ENCODE measurements at places on chromosomes 5 and 9.
A peak's percentile ranks its signal among the peaks of the same experiment; 100 is the strongest.

DNA sequence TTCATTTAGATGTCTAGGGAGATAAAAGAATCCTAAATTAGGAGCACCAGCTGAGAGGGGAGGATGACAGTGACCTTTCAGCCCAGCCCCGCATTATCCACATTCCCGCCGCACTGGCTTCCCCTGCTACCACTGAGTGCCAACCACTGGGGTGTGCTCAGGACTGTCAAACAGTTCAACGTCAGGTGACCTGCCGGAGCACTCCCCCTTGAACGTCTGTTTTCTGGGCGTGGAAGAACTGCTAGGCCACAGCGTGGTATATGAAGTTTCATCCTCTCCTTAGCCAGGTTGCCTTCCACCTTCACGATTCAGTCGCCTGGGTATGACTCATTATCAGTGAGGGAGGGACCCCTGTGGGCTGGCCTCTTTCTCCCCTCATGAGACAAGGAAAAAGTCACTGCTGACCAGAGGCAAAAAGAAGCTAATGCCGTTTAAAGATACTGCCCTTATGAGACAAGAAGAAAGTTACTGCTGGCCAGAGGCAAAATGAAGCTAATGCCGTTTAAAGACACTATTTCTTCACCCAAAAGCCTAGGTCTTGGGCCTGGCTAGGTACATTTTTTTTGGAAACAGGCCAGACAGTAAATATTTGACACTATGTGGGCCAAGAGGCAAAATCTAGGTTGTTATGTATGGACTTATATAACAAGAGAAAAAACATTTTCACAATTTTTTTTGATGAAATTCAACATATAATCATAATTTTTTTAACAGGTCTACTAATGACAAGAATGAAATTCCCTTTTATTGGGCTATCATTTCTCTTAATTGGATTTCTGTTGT, 4.6 kb downstream of the NMRK1 start:
- no peak for DNase-seq

- DNase-seq: no peak
These were observed 868.0 kb upstream of the CTNND2 start for GRCh38 chr5:12772276-12772675.

DNA sequence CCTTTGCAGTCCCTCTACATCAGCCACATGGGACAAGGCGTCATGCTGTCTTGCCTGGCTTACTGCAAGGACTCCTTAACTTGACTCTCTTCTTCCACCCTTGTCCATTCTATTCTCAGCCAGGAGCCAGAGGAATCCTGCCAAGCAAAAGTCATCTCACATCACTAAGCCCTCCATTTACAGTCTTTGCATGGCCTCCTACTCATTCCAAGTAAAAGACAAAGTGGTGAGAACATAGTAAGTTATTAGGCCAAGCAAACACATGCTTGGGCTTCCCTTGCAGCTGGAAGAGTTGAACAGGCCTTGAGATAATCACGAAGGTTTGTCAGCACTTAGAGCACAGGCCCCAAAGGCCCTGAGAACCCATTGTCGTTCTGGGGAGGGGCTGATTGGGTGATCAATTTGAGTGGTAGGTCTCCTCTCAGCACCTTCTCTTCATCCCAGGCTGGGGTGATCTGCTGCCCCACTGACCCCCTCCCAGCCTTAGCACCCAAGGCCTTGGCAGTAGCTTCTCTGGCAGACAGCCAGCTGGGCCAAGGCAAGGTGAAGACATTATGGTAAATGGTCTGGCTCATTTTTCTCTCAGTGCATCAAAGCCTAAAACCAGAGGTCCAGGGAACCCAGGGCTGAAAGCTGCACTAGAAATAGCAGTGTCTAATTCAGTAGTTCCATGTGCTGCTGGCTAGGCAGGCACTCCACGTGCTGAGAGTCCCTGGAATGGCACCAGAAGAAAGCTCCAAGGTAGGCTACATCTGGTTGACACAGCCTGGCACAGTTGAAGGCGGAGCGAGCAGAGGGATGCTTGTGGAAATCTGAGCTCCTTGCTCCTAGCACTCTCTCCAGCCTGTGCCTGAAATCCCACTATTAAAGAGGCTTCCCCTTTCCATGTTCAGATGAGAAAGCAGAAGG, 121.4 kb downstream of the ASTN2 start:
- no peak for DNase-seq

DNA sequence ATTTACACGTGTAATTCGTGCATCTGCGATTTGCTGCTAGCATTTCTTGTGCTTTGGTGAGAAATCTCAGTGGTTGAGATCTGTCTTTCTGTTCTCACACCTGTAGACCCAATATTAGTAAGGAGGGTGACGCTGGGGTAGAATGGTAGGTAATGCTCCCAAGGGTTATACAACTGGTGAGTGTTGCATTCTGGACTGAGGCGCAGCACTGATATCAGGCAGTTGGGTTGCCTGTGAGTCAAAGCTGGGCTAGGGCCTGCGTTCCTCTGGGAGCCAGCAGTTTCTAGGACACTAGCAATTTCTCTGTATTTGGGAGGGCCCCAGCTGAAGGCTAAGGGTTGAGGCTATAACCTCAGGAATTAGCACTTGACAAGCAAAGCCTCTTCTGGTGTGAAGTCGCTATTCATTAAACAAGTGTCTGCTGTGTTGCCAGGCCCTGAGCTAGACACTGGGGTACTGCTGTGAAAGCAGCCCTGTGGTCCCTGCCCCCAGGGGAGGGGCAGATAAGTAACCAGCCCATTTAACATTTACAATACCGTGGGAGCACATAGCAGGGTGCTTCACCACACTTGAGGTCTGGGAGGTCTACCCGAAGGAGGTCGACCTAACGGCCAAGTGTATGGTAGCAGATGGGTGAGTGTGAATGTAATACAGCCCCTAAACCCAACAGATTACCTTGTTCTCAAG, 28.7 kb downstream of the LARP1 start:
- DNase-seq: peak; percentile 25

GRCh38 chr5:124704594-124705284, 41.7 kb downstream of the ZNF608 start:
- DNase-seq: no peak

GRCh38 chr9:36450110-36450732, 50.2 kb upstream of the RNF38 start:
- DNase-seq: peak; percentile 57

- peak; percentile 73 for DNase-seq
These were observed 18.4 kb downstream of the LSM11 start for GRCh38 chr5:157761690-157762621.

DNA sequence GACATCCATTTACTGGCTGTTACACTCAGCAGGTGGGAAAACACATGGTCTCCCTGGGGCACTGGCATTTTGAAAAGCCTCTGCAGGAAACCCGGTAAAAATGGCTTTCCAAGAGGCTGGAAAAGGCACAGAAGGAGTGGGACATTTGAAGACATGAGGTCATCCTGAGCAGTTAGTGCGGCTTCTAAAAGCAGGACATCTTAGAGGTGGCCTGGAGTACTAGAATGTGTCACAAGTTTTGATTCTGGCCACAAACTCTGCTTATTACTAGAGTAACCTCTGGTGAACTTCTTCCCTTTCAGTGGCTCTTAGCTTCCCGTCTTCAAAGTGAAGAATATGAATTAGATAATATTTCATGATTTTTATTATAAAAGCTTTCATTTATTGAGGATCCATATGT, 423.0 kb upstream of the BRINP1 start:
- no peak for DNase-seq

- DNase-seq: peak; percentile 60
These were observed 130.1 kb upstream of the FST start for GRCh38 chr5:53350368-53350767.

- no peak for DNase-seq
These were observed 29.5 kb downstream of the NPR3 start for GRCh38 chr5:32740651-32741050.

GRCh38 chr5:172593721-172594235, 47.3 kb upstream of the NEURL1B start:
- no peak for DNase-seq

DNA sequence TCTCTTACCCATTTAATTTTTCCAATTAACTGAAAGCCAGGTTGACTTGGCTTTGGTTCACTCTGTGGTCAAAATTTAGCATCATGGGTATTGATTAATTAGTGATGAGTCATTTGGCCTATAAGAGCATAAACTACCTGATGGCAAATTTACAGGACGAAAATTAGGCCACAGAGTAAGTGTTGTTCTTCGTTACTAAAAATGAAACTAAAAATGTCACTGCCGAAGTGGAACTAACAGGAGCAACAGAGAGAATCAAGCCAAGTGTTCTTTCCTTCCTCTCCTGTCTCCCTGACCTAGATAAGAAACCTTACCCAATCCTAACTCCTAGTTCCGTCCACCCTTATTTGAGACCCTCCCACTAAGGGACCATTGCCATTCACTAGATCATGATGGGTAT, 176.9 kb downstream of the RAB3C start:
- no peak for DNase-seq

DNA sequence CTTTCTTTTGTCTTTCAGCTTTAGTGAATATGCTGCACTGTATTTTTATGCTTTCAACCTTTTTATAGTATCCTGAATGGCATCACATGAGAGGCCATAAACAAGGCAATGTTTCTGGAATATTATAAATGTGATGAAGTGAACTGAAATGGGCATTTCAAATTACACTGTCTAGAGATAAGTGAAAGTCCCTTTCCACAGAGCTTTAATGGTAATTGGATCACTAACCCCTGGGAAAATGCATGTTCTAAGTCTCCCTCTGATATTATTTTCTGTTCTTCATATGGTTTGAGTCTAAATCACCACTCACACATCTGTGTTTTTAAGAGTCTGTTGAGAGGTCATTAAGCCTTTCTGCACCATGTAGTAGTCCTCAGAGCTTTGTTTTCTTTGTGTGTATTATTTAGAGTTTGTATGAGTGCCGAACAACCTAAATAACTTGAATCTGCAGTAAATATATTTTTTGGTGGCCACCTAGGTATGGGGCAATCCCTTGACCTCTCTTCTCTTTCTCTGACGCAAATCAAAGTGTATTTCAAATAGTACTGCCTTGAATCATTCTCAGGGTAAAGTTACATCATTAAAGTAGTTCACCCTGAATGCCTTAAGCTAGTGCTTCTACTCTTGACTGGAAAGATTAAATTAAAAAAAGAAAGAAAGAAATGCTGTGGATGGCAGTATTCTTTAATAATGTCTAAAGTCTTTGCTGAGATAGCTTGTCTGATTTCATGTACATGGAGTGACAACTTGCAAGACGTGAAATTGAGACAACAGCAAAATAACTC, 1931.0 kb upstream of the CDH6 start:
- no peak for DNase-seq

DNA sequence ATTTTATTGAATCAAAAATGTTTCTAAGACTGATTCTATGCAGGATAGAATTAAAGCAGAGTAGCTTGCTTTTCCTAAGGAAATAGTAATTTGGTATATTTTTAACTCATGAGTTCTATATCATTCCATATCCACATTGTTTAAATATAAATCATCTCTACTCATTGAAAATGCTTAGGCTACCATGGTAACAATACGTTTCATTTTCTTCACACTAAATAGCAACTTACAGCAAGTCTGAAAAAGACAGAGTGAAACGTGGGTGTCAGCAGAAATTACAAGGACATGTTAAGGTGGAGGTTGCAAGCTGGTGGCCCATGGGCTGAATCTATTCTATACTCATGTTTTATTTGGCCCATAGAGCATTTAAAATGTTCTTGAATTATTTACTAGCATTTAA, 487.9 kb downstream of the ARHGEF28 start:
- DNase-seq: no peak

GRCh38 chr9:126204197-126204596, 122.4 kb upstream of the MVB12B start:
- no peak for DNase-seq

GRCh38 chr9:32579706-32580331, 6.9 kb upstream of the NDUFB6 start:
- DNase-seq: peak; percentile 49

DNA sequence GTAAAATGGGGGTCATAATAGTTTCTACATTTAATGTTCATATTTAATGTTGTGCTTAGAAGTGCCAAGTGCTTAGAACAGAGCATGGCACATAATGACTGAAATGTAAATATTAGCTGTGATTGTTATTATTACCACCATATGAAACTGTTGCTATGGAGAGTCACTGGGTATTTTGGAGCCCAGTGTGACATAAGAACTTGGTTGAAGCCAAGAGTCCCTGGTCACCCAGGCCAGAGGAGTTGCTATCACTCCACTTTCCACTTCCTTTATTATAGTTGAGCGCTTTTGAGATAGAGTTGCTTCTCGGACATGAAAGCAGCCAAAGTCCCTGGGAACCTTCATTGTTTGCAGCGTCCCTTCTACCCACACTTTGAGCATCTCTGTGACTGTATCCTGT, 77.1 kb downstream of the MAP1B start:
- DNase-seq: no peak

GRCh38 chr9:120970244-120970643, 43.6 kb upstream of the TRAF1 start:
- DNase-seq: peak; percentile 17

GRCh38 chr5:111348661-111349329, 124.6 kb downstream of the CAMK4 start:
- no peak for DNase-seq
